ENCODE measurements at places on chromosomes 6 and 20.

DNA sequence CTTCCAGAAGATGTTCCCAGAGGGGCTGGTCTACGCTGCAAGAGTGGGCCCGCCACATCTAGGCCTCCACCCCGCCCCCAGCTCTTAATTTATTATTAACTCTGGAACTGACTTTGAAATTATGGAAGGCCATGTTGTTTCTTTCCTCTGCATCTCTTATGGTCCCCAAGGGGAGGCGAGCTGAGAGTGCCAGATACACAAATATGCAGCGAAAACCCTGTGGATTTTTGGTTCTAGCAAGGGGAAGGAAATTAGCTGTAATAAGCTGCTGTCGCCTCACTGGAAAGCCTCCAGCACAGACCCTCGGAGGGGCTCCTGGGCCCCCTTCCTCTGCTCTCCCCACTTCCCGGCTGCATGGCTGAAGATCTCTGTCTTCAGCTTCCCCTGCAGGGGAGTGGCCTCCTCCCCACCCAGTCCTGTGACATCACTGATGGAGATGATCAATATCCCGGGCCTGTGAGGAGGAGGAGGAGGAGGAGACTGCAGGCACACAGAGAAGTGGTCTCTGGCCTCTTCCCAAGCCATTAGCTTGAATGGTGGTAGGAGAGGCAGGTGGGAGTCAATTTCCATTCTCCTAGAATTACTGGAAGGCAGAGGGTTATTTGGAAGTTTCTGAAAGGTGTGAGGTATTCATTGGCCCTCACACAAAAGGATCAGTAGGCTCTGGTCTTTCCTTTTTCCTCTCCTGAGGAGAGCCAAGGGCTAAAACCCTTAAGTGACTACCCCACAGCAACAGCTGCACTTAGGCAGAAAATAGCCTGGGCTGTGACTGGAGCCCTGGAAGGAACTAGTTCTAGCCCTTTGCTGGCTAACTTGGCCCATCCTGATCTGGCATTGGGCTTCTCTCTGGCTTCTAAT, 39.7 kb upstream of the CCDC167 start:
- no peak for DNase-seq

DNA sequence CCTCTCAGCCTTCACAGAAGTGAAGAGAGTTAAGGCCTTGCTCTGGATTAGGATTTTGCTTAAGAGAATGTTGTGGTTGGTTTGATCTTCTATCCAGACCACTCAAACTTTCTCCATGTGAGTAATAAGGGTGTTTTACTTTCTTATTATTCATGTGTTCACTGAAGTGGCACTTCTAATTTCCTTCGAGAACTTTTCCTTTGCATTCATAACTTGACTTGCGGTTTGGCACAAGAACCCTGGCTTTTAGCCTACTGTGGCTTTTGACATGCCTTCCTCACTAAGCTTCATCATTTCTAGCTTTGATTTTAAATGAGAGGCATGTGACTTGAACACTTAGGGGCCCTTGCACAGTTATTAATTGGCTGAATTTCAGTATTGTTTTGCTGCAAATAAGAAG, 166.1 kb upstream of the OPRM1 start:
- DNase-seq, result no peak

- DNase-seq, result no peak
Observed at GRCh38 chr6:21906826-21907225, 313.3 kb downstream of the SOX4 start.

DNA sequence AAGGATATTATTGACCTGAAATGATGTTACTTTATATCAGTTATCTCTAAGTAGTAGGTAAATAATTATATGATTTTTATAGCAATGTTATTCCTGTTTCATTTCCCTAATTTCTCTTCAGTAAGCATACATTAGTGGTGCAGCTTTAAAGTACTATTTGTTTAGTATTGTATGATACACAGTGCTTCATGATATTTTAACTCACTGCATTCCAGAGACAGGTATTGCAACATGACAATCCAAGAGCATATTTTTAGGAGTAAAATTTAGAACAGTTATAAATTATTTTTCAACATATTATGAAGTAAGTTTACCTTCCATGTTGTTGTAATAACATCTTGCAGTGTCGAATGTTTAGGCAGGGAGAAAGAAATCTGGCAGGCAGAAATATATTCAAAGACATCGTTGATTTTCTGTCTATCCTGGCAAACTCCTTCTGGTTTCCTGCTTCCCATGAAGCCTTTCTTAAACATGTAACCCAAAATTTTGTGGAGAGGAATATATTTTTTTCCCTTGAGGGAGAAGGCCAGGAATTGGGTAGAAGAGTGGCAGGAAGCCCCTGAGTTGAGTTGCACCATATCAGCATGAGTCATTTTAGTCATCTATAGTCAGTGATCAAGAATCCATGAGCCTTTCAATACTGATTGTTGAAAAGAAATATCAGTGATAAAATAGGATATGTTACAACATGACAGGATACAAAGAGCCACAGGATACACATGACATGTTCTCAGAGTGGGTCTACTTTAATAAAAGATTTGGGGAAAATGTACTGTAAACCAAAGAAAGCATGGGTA, 29.0 kb upstream of the PTCHD4 start:
- no peak for DNase-seq

GRCh38 chr6:3233321-3233720, 5.9 kb upstream of the TUBB2B start:
- DNase-seq, result no peak

GRCh38 chr20:38617830-38618196, 16.2 kb downstream of the ARHGAP40 start:
- DNase-seq, result no peak

DNA sequence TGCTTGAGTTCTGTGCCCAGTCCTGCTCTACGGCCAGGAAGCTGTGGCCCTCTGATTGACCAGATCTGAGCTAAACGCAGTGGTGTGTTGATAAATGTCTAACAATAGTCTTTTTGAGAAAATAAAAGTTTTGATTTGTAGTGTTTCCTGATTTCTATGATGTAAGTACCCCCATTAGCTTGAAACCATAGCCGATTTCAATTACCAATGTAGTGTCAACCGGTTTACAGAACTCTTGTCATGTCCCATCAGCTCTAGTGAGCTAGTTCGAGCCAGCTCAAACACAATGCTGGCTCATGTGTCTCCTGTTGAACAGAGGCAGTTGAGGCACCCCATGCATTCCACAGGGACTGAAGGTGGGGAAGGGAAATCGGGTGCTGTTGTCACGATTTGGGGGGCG, 56.7 kb upstream of the ZMYND8 start:
- DNase-seq, result no peak

All from bone marrow (tissue), 2 donors.